ENCODE measurements at places on chromosomes 1 and 21.

- no peak for DNase-seq
Measured at GRCh38 chr1:94490556-94490955, 51.0 kb downstream of the F3 start.

DNA sequence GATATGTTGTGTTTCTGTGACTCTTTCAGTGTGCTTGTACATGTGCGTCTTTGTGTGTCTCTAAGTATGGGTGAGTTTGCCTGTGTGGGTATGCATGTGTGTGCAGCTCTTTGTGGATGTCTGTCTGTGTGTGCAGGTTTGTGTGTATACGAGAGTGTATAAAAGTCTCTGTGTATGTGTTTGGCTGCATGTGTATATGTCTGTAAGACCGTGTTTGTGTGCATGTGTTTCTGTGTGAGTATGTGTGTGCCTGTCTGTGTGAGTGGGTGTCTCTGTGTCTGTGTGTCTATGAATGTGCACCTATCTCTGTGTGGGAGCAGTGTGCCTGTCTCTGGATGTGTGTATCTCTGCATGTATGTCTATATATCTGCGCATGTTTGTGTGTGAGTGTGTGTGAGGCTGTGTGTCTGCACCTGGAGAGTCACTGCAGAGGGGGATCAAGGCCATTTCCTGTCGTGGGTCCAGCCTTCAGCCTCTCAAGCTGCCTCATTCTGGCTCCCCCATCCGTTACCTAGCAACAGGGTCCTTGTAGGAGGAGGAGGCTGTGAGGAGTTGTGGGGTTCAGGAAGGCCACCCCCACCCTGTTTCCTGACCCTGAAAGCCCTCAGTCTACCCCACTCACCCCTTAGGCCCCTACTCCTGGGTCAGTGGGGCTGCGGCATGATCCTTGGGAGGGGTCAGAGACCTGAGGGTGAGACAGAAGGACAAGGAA lies 10.4 kb downstream of the FGR start:
- DNase-seq, result no peak

GRCh38 chr1:8835941-8836643 lies 18.7 kb upstream of the RERE start:
- no peak for DNase-seq

DNA sequence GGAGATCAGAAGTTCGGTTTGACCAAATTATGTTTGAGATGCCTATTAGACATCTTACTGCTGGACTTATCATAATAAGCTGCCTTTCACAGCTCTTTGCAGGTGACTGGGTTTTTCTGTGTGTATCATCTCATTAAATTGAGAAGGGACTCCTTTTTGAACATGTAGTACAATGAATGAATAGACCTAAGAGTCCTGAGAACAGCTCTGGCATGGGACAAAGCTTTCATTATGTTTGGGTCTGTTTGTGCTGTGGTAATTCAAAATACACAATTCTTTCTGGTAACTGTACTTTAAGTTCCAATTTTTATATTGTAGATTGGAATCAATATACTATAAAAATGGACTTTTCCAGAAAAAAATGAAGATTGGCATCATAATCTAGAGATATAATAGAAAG lies 312.3 kb downstream of the TM2D1 start:
- DNase-seq, result no peak

- DNase-seq, result no peak
Measured at GRCh38 chr1:12049616-12050015, 13.5 kb upstream of the TNFRSF8 start.

DNA sequence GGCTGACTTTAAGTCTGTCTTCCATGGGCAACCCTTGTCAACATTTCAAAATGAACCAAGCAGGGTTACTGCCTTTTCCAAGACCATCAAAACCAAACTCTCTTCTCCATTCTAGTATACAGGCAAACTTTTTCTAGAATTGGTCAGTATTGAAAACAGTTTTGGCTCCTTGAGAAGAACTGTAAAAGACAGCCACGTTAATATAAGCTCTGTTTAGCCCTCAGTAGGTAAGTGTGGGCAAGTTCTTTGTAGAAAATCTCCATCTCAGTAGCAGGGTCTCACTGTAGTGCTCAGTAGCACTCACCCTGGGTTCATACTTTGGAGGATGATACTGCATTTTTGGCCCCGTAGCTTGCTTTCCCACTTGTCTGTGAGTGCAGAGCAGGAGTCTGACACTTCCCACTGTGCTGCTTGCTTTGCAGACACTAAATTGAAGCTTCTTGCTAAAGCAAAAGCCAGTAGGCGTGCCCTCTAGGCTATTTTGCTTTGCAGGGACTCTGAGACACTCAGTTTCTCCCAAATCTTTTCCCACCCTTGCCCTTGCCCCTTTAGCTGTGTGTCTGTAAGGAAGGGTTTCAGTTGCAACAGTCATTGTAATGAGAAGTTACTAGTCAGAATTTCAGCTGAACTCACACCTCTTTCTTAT lies 34.3 kb upstream of the CACYBP start:
- DNase-seq, result no peak

GRCh38 chr1:55209247-55209646 lies 5.9 kb downstream of the USP24 start:
- no peak for DNase-seq

DNA sequence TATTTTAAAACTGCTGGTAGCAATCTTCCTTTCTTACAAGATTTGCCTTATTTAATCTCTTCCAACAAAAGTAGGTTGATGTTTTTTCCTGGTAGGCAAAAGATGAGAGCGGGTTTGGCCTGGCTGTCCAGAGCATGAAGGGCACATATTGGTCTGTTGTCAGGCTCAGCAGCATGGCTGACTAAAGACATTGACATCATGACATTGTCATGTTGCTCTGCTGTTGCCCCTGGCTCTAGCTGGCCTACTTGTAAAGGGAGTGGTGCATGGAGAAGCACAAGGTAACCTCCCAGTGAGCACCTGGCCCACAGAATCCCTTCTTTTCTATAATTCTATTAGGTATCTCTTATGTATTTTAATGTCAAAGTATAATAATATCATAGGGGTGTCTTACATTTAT lies 23.6 kb downstream of the GNPAT start:
- no peak for DNase-seq

- no peak for DNase-seq
Measured at GRCh38 chr1:15295696-15296095, 48.7 kb downstream of the FHAD1 start.

DNA sequence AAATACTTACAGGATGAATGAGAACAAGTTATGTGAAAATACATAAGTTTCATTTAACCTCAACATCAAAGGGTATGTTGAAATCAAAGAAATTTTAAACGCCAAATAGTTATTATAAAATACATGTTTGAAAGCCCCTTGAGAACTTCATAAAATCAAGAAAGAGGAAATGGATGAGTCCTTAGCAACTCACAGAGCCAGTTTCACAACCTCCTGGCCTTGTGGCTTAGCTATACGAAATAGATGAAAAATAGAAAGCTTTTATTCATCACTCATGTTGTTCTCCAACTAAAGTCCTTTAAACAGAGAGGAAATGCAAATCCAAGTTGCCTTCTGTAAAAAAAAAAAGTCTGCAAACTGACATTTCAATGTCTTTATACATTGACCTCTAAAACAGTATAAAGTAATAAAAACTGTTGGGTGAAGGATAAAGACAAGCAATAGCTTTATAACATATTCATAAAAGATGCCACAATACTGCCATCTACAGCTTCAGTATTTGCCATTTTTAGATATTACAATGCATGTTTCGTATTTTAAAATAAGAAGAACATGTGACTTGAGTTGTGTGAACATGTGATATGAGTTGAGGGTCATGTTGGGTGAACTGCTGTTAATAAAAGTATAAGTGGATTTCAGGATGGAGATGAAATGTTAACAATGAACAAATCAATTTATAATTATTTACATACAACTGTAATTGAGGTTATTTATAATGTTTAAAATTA lies 847.8 kb downstream of the MRPL39 start:
- no peak for DNase-seq

GRCh38 chr1:5220821-5221220 lies 566.4 kb downstream of the AJAP1 start:
- DNase-seq, result no peak

DNA sequence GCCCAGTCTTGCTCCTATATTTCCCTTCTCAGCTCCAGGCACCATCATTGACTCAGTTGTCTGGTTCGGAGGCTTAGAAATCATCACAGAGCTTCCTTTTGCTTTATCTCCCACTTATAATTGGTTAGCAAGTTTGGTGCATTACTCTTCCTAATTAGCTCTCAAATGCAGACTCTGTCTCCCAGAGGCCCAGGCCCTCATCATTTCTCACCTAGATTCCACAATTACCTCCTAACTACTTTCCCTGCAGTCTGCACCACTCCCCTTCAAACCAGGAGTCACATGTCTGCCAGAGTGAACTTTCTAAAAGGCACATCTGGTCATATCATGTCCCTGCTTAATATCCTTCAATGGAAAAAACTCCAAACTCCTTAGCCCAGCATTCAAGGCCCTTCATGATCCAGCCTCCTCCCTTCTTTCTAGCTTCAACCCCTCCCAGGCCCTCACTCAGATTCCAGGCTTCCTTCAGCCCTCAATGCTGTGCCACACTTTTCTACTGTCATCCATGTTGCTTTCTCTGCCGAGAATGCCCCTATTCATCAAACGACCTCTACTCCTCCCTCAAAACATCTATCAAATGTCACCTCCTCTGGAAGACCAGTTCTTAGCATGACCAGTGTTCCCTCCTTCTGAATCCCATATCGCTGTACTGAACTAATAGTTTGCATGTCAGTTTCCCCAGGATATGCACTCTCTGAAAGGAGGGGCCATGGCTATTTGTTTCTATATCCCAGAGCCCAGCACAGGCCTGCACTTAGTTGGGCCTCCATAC lies 30.7 kb downstream of the SYT2 start:
- no peak for DNase-seq

DNA sequence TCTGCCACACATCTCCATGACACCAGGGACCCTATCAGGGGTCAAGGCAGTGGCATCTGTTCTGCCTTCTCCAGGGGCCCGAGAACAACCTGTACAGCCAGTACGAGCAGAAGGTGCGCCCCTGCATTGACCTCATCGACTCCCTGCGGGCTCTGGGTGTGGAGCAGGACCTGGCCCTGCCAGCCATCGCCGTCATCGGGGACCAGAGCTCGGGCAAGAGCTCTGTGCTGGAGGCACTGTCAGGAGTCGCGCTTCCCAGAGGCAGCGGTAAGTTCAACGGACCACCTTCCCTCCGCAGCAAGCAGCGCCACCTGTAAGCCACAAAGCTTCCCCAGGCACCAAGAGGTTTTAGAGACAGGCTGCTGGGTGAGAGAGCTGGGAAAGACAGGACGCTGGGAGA lies 15.9 kb downstream of the MX2 start:
- no peak for DNase-seq

- DNase-seq, result no peak
Measured at GRCh38 chr1:225941187-225941941, at the start of gene LEFTY2. TSS of gene LEFTY2 (minus strand) at chr1:225941220. CDS start at chr1:225941140, 80 bp downstream.

DNA sequence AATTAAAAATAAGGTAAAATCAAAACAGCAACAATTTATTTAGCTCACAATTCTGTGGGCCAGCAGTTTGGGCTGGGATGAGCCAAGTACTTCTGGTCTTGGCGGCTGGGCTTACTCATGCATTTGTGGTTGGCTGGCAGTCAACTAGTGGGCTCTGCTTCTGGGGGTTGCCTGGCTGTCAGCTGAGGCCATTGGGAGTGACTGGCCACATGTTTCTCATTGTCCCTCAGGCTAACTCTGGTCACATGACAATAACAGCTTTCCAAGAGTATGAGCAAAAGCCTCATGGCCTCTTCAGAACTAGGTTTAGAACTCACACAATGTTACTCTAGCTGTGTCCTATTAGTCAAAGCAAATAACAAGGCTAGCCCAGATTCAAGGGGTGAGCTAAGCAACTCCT lies 15.6 kb upstream of the CHIA start:
- DNase-seq, result no peak

- no peak for DNase-seq
Measured at GRCh38 chr1:171110621-171111326, 20.1 kb downstream of the FMO3 start.

GRCh38 chr1:230270559-230271281 lies 155.4 kb downstream of the PGBD5 start:
- DNase-seq, result no peak

- DNase-seq, result no peak
Measured at GRCh38 chr1:29249951-29250581, 13.7 kb downstream of the PTPRU start.

DNA sequence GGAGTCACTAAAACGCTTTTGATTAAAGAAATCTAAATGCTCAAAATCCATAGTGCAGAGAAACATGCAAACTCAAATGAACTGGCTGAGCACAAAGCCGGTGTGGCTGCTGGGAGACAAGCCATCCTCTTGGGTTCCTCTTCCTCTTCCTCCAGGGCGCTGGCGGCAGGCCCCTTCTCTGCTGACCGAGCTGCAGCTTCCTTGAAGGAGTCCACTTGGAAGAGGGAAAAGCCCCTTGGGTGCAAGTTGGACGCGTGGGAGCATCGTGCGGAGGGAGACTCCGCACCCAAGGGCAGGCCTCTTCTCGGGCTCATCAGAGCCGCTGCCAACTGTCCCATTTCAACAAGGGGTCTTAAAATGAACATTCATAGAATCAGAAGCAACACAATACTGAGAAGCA lies 7.9 kb downstream of the CCNL2 start:
- no peak for DNase-seq

DNA sequence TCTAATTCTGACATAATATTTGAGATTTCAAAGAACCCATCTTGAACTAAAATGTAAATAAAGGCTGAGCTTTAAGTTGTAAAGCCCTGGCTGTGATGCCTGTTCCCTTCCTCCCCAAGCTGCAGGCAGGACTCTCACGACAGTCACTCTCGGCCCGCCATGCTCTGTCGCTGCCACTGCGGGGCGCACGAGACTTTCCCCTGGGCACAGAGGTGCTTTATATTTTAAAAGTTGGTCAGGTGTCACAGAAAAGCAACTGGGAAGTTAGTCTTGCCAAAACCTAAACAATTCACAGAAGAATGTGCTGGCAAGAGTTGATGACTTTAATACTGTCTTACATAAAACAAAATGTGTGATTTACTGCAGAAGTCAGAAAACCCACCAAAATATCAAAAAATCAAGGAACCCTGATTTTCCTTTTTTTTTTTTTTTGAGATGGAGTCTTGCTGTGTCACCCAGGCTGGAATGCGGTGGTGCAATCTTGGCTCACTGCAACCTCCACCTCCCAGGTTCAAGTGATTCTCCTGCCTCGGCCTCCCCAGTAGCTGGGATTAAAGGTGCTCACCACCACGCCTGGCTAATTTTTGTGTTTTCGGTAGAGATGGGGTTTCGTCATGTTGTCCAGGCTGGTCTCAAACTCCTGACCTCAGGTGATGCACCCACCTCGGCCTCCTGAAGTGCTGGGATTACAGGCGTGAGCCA lies 10.7 kb downstream of the LRRC47 start:
- no peak for DNase-seq

GRCh38 chr1:206463137-206463536 lies 7.1 kb upstream of the IKBKE start:
- DNase-seq, result no peak

DNA sequence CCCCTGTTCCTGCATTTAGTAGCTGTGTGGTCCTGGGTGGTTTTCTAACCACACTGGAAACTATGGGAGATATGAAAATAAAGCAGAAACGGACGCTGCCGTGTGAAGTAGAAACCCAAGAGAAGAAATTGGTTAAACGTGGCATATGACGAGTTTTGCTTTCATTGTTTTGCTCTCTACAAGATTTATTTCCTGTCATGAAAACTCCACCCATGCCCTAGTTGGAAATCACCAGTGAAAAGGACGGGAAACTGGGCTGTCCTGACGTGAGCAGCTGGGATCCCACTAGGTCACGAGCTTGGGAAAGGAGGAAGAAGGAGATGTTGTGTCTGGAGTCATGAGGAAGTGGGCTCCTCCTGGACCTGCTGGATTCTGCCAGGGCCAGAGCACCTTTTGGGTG lies 120.8 kb upstream of the GADD45A start:
- DNase-seq, result no peak

Data from H1 (cell line).